ENCODE measurements at places on chromosomes 3 and 15.
A peak's percentile ranks its signal among the peaks of the same experiment; 100 is the strongest.

- DNase-seq: no peak
These were observed 14.0 kb downstream of the PLCH1 start for GRCh38 chr3:155730843-155731242.

DNA sequence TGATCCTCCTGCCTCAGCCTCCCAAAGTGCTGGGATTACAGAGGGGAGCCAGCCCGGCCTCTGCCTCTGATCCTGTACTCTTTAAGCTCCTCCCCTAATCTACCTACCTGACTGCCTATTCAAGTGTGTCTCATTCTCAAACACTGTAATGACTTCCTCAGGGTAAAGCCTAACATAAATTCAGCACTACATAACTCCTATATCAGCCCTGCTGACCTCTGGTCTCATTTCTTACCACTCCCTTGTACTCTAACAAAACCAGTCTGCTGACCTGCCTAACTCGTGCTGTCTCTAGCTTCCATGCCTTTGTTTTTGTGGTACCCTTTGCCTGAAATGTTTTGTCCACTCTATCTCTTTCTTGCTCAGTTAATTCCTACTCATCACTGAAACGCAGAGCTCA lies 172.1 kb upstream of the IL12A start:
- no peak for DNase-seq

DNA sequence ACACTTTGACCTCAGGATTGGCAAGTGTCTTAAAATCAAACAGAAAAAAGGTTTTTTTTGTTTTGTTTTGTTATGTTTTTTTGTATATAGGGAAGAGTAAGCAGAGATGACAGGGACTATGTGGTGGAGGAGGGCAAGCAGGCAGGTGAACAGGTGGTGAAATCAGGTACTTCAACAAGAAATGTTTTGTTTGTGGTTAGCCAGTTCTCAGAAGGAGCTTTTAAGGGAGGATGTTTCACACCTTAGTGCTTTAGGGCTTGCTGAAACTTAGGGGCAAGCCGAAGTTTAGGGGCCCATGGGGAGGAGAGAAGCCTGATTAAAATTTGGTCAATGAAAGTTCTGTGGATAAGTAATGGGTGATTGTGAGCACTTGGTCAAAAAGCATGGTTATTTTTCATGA lies 370.7 kb upstream of the SLCO3A1 start:
- no peak for DNase-seq

DNA sequence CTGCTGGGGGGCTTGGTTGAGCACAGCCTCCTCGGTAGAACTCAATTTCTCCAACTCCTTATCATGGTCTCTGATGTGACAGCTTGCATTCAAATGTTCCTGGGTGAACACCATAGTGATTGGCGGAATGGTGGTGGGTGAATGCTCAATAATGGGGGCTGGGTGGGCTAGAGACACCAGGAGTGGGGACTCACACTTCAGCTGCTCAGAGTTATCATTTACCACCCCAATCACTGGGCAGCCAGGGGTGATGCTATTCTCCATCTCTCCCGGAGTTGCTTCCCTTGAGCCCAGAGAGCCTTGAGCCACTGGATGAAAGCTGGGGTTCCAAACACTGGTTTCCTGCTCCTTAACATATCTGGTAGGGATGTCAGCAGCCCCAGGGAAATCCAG lies 88.7 kb downstream of the DHX30 start:
- DNase-seq: no peak

- peak; percentile 73 for DNase-seq
These were observed 3.4 kb downstream of the RNU6-1 start for GRCh38 chr15:67836477-67836876.
